T-helper 17 cell (primary cell): ENCODE measurements at places on chromosomes 3 and 15.
A peak's percentile ranks its signal among the peaks of the same experiment; 100 is the strongest.

DNA sequence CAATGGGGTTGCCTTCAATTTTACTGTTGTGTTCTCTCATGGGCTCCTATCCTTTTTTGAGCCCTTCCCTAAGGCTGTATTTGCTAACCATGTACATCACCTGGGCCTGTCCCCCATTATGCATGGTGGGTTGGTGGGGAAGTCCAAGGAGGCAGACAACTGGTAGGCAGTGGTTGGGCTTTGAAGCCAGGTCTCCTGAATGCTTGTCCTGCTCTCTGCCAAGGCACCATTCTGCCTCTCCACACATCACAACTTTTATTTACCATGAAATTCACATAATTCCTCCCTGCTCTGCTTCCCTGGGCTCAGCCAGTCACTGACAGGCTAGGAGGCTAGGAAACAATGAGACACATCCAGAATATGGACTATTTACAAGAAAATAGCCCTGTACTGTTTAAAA, 41.0 kb upstream of the COPB2 start:
- no peak for DNase-seq

DNA sequence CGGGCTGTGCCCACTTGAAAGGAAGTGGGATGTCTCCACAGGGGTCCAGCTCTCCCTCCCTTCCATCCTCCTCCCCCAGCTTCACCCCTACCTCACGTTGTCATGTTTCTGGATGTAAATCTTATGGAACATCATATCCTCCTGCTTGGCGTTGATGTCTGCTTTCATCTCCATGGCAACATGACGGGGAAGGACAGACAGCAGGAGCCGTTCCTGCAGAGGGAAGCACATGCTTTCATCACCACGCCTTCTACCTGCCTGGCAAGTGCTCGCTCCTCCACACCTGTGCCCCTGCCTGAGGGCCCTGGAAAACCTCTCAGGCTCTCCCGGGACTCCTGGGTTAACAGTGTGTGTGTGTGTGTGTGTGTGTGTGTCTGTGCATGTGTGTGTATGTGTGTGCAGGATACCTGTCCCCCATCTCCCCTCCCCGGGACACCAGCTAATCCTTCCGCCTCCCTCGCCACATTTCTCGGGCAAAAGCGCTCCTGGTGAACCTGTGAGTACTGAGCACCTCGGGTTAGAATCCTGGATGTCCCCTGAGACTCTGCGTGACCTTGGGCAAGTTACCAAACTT, 101.1 kb downstream of the ADCY5 start:
- DNase-seq, result no peak

GRCh38 chr15:95733931-95734330, 596.6 kb upstream of the NR2F2 start:
- DNase-seq, result no peak

- no peak for DNase-seq
These were observed 8.8 kb upstream of the KCTD6 start for GRCh38 chr3:58482917-58483636.

- no peak for DNase-seq
These were observed 35.6 kb upstream of the FILIP1L start for GRCh38 chr3:100149713-100150415.

DNA sequence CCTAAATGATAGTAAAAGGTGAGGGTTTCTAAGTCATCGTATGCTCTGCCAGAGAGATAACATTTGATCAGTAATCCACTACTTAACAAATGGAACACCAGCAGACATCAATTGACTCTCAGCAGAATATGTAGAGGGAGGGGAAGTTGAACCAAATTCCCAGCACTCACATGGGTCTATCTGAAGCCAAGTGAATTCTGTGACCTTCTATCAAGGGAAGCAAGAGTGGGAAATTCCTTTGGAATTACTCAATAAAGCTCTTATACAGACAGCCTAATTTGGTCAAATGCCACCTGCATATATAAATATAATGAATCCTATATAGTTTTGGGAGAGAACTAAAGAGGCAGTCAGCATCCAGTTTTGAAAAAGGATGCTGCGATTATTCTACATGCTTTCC, 15.8 kb upstream of the KCNMB2 start:
- DNase-seq, result no peak

DNA sequence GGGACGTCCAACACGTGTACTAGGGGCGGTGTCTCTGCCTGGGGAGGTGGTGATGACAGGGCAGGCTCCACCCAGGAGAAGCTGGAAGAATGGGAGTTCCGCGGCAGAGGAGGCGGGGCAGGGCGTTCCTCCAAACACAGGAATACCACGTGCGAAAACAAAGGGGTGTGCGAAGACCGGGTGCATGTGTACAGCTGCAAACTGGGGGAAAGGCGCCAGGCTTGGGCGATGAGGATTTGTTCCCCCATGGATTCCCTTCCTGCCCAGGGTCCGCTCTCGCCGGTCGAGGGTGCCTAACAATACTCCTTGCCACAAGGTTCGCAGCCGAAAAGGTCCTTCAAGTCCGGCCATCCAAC, 500 bp upstream of the ZSCAN2 start:
- peak; percentile 19 for DNase-seq

- no peak for DNase-seq
These were observed 14.5 kb downstream of the SPTBN5 start for GRCh38 chr15:41879321-41879845.

DNA sequence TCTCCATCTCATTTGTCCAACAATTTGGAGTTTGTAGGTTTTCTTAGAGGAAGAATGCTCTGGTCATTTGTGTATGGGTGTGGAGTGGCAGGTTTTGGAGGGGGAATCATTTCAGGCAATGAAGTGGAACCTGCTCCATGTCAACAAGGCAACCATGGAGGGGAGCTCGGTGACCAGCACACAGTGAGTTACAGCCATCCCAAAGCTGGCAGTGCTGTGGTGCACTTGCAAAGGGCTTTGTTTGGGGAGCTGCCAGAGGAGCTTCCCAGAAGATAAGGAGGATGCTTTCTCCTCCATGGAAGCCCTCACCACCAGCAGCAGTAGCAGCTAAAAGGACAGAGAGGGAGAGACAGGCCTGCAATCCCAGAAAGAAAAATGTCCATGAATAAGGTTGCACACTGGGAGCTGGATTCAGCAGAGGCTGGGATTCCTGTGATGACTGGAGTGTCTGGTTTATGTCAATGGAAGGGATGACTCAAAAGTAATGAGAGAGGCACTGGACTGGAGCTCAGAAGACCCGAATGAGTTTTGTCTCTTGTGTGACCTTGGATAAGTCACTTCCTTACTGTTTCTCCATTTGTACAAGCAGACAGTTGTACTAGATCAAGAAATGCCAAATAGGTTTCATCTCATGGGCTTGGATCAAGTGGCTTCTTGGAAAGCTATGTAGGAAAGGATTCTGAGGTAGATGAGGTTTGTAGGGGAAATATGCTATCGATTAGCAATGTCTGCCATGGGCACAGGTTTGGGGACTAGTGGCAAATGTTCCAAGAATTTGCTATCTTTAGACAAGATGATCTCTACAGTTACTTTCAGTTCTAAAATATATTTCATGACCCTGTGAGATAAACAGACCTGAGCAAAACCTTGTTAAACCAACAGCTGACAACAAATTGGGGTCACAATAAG, 27.2 kb upstream of the UBE2Q2 start:
- DNase-seq, result no peak

DNA sequence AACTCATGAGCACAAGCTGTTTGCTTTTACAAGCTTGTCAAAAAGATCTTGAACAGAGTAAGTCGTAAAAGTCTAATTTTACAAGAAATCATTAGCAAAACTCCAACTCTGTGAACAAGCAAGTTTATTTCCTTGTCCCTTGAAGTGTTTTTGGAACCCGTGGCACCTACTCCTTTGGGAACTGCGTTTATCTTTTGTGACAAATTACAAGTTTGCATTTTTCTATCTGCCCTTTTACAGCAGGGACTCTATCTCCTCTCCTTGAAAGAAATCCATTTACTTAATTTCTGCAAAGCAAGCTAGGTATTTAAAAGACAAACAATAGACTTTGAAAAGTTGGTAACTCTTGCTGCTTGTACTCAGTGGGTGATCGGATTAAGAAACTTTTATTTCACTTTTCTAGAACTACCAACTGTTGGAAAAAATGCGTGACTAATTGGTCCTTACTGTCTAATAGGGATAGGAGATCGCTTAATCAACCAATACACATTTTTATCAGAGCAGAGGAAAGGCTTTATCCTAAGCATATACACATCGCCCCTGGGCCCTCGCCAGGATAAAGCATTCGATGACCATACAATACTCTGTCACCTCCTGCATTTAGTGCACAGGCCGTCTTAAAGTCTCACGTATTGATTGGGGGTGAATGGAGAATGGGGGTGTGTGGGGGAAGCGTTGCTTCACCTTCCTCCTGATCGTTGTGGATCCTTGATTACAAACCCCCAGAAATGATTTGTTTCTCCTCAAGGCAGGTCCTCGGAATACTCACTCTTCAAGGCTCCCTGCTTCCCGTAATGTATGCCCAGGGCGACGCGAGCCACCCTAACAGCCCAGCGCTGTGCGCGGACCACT, 1.7 kb downstream of the PRTG start:
- no peak for DNase-seq

DNA sequence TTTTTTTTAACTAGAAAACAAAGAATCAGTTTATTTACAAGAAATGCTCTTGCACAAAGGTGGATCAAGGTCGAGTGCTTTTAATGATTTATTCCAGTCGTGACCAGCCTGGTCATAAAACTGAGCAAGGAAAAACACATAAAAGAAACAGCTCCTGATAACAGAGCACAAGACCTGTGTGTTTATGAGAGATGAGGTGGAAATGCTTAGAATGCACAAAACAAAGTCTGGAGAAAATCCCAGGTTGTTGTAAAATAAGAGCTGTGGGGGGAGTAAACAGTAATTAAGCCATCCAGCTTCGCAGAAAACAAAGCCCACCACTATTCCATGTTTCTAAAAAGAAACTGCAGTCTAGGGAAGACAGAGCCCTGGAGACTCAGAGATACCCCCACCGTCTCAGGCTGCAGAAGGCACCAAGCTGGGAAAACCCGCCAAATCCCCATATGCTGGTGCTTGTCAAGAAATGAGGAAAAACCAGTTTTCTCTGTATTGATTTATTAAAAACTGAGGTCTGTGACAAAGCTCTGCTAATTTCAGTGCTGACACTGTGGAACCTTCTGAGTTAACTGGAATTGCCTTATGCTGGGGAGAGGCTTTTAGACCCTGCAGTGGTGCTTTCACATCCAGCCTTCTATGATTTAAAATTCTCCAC, 139.3 kb downstream of the ADAMTS17 start:
- DNase-seq, result no peak

DNA sequence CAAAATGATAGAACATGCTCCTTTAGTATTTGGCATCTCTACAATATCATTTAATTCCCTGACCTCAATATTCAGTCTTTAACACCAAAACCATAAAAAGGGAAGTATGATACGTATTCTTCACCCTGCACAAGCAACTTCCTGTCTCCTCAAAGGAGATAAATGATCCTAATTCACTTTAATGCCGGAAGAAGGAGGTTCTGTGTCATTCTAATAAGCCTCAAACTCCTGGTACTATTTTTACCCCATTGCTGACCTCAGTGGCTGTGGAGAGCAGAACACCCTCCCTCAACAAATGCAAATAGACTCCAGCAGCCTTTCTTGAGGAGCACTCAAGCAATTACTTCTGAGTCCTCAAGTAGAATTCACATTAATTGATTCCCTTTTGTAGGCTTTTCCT, 173.3 kb downstream of the TMEM108 start:
- DNase-seq, result no peak
